ENCODE measurements at places on chromosomes 3 and 15.

DNA sequence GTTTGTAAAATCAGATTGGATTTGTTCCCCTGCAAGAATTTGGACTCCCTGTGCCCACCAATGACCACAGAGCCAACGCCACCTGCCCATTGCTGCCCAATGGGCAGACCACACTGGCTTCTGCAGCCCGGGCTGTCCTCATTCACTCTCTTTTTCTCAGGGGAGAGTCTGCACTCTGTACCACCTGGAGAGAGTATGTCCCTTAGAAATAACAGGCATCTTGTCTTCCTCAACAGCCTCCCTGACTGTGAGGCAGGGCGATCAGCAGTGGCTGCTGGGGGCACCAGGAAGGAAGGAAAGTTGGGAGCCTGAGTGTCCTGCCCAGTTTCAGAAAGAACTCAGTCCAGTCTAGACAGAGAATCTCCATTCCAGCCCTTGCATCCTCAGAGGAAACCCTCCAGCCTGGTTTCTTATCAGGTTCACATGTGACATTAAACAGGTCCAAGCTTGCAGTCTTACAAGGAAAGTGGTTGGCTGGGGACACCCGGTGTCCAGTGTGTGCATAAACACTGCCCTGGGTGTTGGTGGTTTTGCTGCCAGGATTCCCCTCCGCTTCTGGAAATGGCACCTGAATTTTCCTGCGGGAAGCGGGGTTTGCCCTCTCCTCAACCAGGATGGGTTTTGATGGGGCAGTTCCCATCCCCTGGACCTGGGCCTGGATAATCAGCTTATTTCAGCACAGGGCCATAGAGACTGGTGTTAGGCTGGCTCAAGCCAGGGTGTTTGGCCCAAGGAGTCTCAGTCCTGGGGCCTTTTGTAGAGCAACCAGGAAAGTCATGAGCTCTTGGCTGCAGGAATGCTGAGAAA lies 37.2 kb downstream of the SSUH2 start:
- peak; percentile 82 for DNase-seq

GRCh38 chr3:171364500-171364899 lies 95.7 kb downstream of the TNIK start:
- no peak for DNase-seq

GRCh38 chr3:177833332-177833731 lies 636.0 kb upstream of the TBL1XR1 start:
- DNase-seq: no peak

GRCh38 chr3:194117104-194117845 lies 18.7 kb upstream of the HES1 start:
- DNase-seq: no peak

DNA sequence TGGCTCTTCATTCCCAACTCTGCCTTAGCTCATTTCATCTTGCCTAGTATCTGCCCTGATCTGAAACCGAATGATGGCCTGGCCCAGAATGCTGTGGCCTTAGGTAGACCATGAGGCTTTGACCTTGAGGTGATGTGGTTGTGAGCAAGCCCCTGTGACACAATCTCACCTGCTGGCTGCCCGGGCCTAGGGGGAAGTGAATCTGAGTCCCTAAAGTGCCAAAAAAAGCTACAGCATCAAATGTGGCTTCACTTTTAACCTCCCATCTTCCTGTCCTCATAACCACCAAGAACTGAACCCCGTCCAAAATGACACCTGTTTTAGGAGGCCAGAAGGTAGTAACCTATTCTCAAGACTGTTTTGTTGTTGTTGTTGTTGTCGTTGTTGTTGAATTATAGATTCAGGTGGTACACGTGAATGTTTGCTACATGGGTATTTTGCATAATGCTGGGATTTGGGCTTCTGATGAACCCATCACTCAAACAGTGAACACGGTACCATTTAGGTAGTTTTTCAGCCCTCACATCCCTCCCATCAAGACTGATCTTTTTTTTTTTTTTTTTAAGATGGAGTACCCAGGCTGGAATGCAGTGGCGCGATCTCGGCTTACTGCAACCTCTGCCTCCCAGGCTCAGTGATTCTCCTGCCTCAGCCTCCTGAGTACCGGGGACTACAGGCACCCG lies 54.6 kb downstream of the MCCC1 start:
- DNase-seq: no peak

DNA sequence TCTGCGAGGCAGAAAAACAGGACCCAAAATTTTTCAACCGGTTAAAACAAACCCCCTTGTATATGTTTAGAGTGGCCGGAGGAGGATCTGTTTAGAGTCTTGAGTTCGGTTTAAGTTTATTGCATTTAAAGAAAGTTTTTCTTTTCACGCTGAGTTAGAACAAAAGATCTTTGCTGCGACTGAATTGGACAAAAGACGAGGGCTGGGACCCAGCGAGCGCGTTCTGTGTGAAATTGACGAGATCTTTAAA lies 9.8 kb downstream of the NR2F2 start:
- no peak for DNase-seq

GRCh38 chr3:136270179-136270578 lies 20.0 kb downstream of the PCCB start:
- DNase-seq: no peak

- DNase-seq: no peak
These were observed 797 bp downstream of the PAQR9 start for GRCh38 chr3:142962520-142963233.

- no peak for DNase-seq
These were observed 145.0 kb downstream of the CMSS1 start for GRCh38 chr3:99962703-99963102.

DNA sequence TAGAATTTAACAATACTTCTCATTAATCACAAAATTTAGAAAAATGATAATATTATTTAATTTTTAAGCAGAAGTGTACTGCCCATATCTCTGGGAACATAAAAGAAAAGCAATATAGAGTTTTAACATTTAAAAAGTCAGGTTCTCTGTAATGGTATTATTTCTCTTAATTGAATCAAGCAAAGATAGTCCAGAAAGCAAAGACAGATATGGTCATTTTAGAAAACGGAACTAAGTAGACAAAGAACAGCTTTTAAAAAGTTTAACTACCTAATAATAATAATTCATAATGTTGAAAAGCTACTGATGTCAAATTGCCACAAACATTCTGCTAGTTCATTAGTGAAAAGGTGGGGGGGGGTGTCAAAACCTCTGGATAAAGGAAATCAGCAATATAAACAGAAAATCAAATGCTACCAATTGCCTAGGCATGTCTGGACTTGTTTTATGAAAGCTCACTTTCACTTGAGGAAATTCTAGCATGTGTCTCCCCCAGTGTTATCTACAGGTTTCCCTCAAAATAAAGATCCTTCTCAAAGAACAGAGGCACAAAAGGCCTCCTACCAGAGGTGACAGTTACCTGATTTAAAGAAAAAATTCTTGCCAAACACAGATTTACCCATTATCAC lies 1.7 kb downstream of the ZMAT3 start:
- peak; percentile 22 for DNase-seq

GRCh38 chr3:30357897-30358296 lies 248.5 kb upstream of the TGFBR2 start:
- DNase-seq: no peak

GRCh38 chr3:148079370-148079769 lies 618.3 kb upstream of the AGTR1 start:
- peak; percentile 59 for DNase-seq

DNA sequence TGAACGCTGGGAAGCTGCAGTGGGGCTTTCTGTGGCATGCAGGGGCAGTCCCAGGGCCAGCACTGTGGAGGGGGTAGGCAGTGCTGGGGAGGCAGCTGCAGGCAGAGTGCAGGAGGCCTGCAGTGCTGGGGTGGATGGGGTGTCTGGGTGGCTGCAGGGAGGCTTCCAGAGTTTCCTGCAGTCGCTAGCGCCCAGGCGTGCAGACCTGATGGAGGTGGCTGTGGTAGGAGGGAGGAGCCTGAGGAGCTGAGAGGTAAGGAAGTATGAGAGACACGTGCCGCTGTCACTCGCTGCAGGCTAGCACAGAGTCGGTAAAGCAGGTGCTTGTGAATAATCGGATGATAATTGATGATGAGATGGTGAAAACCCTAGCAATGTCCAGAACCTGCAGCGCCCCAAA lies 16.3 kb downstream of the SYNM start:
- no peak for DNase-seq

- DNase-seq: peak; percentile 8
These were observed 286.7 kb upstream of the TGFBR2 start for GRCh38 chr3:30319713-30320112.

GRCh38 chr3:142215106-142215505 lies 10.3 kb downstream of the GK5 start:
- DNase-seq: no peak

GRCh38 chr15:57118013-57118799 lies 199.8 kb downstream of the TCF12 start:
- no peak for DNase-seq

DNA sequence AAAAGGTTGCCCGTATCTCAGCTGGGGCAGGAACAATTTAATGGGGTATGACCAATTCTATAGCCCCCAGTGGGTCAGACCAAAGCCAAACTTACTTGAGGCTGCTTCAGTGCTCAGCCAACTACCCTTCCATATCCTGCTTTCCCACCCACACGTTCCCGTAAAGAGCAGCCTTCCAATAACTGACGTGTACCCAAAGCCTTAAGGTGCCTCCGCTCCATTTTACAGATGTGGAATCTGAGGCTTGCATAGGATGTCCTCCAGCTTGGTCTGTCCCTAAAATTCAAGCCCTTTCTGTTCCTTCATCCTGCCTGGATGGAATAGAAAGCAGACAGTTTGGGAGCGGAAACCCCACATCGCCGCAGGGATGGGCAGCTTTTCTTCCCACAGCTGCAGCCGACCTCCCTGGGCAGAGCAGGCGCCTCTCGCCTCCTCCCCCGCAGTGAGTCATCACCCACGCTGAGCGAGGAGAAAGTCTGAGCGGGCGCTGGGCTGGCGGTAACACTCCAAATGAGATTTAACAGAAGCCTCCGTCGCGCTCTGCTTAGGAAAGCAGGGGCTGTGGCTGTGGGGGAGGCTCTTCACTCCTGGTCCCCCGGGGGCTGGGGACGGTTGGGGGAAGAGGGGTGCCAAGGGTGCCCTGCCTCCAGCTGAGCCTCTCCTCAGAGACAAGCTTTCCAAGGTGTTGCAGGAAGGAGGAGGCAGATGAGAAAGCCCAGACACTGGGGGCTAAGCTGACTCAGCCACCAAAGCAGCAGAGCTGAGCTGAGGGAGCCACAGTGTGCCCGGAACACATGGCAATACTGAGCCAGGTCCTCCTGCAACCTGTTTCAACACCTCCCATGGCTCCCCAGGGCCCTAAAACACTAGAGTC lies 57.8 kb upstream of the HRH1 start:
- DNase-seq: peak; percentile 91

DNA sequence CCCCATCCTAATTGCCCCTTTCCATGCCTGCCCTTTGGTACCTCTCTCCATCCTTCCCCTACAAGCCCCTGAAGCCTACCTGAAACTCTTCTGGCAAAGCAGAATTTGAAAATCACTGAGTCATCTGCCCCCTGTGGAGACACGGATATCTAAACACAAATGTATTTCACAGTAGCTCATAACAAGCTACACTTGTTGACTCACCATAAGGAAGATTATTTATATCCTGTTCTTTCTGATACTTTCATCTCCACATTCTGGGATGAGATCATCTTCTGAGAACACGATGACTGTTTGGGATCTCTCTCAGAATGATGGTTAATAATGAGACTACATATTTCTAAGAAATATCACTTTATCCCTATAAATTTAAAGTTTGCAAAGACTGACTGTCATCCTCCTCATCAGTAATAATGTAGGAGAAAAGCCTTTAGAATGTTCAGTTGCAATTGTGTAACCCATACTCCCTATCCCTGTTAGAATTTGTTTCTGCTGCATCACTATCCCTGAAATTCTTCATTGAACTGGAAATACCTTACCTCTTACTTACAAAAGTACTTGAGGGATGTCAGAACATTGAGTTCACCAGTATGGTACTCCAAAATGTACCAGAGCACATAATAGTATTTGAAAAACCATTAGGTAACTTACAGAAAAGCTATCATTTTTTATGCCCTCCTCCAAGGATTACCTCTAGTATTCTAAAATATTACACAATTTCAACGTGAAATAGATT lies 116.1 kb upstream of the IL12A start:
- DNase-seq: no peak

- DNase-seq: peak; percentile 75
These were observed 439 bp downstream of the CTXND1 start for GRCh38 chr15:80251428-80252120.

GRCh38 chr15:92075764-92076163 lies 222.3 kb downstream of the SLCO3A1 start:
- DNase-seq: no peak

- DNase-seq: peak; percentile 70
These were observed 1.2 kb downstream of the NT5DC2 start for GRCh38 chr3:52532517-52532837.

GRCh38 chr3:39147711-39148434 lies 5.5 kb downstream of the CSRNP1 start:
- DNase-seq: no peak

DNA sequence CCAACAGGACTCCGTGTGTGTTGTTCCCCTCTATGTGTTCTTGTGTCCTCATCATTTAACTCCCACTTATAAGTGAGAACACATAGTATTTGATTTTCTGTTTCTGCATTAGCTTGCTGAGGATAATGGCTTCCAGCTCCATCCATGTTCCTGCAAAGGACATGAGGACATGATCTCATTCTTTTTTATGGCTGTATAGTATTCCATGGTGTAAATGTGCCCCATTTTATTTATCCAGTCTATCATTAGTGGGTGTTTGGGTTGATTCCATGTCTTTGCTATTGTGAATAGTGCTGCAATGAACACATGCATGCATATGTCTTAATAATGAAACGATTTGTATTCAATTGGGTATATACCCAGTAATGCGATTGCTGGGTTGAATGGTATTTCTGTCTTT lies 28.5 kb upstream of the TOP2B start:
- DNase-seq: no peak

GRCh38 chr3:11430624-11431023 lies 158.4 kb downstream of the ATG7 start:
- no peak for DNase-seq

- DNase-seq: no peak
These were observed 11.9 kb downstream of the UBL7 start for GRCh38 chr15:74449095-74449494.

DNA sequence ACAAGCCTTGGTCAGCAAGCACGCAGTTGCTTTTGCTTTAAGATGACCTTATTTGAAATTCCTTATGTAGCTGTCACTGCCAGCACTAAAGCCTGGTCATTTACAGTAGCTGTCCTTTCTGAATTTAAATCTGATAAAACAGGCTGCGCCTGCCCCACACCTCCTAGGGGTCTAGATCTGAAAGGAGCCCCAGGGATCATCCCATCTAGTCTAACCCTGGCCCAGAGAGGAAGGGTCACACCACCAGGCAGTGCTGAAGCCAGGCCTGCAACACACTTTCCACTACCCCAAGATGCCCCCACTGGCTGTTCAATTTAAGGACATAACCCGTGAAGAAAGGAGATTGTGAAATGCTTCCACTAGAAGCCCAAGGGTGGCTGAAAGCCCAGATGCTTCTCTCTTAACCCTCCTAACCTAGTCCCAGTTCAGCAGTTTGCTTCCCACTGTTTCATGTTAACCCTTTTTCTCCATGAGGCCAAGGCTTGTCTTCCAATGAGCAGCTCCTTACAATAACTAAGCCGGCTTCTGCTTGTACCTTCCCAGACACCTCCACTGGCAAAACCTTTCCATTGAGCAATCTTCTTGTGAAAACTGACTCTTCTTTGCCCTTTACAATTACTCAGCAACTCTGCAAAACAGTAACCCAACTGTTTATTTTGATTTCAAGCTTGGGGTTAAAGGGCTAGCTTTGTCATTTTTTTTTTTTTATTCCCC lies 198.9 kb upstream of the LPP start:
- no peak for DNase-seq
